ENCODE measurements at places on chromosomes 6 and 20. TPM values are rescaled to one million over a fixed set of nuclear protein-coding genes. Genes with fewer than 3 reads are reported as not detected.

The PLCB1 gene
- total RNA-seq = 23.4 TPM

The PPARD gene
- total RNA-seq = 5.1 TPM

The SLC12A5 gene
- total RNA-seq = not detected

The CST5 gene
- total RNA-seq = not detected

The CLVS2 gene
- total RNA-seq = not detected

The SYNE1 gene
- 174 TPM for total RNA-seq

The CST2 gene
- total RNA-seq = 6.9 TPM

The PSMF1 gene
- 17.2 TPM for total RNA-seq

The PRSS16 gene
- 0.19 TPM for total RNA-seq

The LY6G6D gene
- not detected for total RNA-seq

The BTNL2 gene
- not detected for total RNA-seq

The FAM162B gene
- total RNA-seq = 19.9 TPM

The GPR63 gene
- 0.28 TPM for total RNA-seq

The RUNX2 gene
- 1.7 TPM for total RNA-seq

The DDX43 gene
- 1.2 TPM for total RNA-seq

The ADGB gene
- not detected for total RNA-seq

The UBD gene
- total RNA-seq = not detected

The SYCP2 gene
- 1.1 TPM for total RNA-seq

The SPATS1 gene
- not detected for total RNA-seq

The OPRM1 gene
- not detected for total RNA-seq

The SNRPB gene
- 93.3 TPM for total RNA-seq

The HLA-DMA gene
- 6.2 TPM for total RNA-seq

The TNNC2 gene
- 0.56 TPM for total RNA-seq

The POU3F2 gene
- not detected for total RNA-seq

The SYS1 gene
- 29.9 TPM for total RNA-seq

The VGLL2 gene
- total RNA-seq = not detected

The CRISP2 gene
- not detected for total RNA-seq
